ENCODE measurements at places on chromosomes 3 and 15. TPM values are rescaled to one million over a fixed set of nuclear protein-coding genes. Genes with fewer than 3 reads are reported as not detected.

- no peak for DNase-seq
Observed at GRCh38 chr3:183844606-183845005, 19.2 kb upstream of the MAP6D1 start.

DNA sequence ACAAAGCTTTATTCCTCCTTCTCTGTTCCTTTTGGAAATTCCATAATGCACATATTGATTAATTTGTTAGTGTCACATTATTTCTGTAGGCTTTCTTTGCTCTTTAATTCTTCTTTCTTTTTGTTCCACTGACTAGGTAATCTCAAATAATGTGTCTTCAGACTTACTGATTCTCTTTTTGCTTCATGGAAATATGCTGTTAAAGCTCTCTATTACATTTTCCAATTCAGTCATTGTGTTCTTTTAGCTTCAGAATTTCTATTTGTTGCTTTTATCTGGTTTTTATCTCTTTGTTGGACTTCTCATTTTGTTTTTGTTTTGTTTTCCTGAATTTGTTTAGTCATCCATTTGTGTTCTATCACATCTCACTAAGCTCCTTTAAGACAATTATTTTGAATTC is 147.0 kb upstream of the EOMES start:
- no peak for DNase-seq

GRCh38 chr15:96218623-96219455 is 111.7 kb upstream of the NR2F2 start:
- no peak for DNase-seq

DNA sequence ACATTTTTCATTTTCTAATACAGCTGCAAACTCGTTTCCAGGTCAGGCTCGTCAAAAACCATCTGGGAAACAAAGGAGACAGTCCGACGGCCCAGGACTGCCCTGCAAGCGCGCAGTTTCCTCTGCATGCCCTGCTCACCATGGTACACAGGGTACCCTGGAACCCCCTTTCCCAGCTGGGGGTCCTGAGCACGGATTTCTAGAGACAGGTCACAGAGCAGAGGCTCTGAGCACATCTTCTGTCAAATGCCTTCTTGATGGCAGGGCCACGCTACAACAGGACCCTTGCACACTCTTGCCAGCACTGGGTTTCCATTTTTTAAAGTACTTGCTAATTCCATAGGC is 8.1 kb downstream of the ZXDC start:
- DNase-seq: no peak

DNA sequence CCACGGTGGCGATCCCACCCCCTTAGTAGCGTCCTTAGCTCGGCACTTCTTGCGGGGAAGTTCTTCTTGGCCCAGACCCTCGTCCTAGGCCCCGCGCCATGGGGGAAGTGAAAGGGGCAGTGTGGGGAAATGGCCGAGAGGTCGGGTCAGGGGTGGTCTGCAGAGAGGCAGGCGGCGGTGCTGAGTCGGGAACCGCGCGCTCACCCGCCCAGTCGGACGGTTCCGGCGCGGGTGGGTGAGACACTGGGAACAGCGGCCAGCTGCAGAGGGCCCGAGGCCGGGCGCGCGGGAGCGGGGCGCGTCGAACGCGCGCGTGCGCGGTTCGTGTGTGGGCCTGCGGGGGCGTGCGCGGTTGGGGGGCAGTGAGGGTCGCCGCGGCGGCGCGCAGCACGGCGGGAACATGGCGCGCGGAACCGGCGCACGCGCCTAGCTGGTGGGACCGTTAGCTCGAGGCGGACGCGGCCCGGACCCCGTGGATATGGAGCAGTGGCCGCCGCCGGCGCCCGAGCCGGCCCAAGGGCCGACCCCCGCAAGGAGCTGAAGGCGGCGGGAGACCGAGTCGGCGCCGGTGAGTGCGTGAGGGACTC is 246.9 kb downstream of the GOLGA6L6 start:
- no peak for DNase-seq

GRCh38 chr15:57218826-57219576 is 157.3 kb upstream of the CGNL1 start:
- DNase-seq: no peak

DNA sequence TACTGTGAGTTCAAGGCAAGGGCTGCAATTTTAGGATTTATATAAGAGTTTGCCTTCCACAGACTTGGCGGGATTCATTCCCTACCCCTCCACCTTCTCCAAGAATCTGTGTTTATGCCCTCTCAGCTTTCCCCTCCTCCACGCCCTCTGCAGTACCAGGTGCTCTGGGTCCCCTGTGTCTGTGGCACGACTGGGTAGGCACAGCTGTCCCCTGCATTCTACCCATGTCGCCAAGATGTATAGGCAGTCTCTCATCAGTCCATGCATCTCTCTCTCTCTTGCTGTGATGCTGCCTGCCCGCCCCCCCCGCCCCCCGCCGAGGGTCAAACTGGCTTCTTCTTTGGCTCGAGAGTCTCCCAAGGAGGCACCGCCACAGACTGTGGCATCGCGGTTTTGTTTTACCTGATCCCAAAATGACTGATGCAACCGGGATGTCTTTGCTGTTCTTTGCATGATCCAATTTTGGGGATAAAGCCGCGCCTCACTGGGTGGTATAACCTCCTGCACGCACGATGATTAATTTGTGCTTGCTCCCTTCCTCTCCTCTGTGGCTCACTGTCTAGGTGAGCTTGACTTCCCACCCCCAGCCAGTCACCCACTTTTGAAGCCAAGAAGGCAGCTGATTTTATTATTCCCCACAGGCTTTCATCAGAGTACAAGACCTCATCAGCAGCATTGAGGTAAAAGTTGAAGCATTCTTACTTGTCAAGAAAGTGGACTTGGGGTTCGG is 43.7 kb downstream of the EFCAB12 start:
- DNase-seq: no peak

DNA sequence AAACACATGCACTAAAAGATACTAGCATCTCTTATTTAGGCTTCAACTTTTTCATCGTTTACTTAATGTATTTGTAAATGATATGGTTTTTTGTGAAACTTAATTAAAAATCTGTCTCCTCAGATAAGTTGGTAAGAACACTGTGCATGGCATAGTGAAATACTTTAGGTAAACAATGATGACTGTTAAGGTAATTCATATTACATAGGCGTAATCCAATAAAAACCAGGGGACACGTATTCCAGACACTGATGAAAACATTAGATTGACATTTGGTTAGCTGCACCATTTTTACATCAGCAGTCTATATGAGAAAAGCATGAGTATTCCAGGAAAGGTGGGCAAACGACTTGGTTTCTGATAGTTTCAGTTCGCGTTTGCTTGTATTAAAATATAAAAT is 170.0 kb downstream of the MBNL1 start:
- no peak for DNase-seq

GRCh38 chr15:99451484-99451883 is 114.3 kb upstream of the MEF2A start:
- DNase-seq: no peak

GRCh38 chr3:188947401-188948280 is 224.1 kb upstream of the TPRG1 start:
- DNase-seq: peak; percentile 58

DNA sequence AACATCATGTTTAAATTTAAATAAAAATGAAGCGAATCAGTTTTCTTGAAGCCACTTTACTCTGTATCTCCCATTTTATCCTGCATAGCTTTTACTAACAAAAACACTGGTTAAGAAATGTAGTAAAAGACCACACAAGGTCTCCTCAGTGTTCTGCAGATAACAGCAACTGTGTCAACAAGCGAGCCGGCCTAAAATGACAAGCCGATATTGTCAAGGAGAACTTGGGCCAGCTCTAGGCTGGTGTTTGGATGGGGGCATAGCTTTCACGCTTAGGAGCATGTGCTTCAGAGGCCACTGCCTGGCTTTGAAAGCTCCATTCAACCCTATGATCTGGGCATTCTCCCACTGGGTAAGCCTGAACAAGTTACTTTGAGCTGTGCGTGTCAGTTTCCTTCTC is 38.1 kb downstream of the MFSD1 start:
- DNase-seq: no peak

HDGFL3 gene
- 24.4 TPM for total RNA-seq

PP2D1 gene
- not detected for total RNA-seq

SEMA5B gene
- 0.13 TPM for total RNA-seq

BAHD1 gene
- 13.1 TPM for total RNA-seq

TMC3 gene
- total RNA-seq: not detected

ALG1L2 gene
- total RNA-seq: not detected

RTP1 gene
- total RNA-seq: not detected

RBPMS2 gene
- not detected for total RNA-seq
